Stimulated activated CD4-positive, alpha-beta T cell treated with anti-CD3 and anti-CD28 coated beads, TNF-alpha, amount 100 ng/mL, for 1 hour (primary cell): ENCODE measurements at places on chromosomes 1 and 21.

DNA sequence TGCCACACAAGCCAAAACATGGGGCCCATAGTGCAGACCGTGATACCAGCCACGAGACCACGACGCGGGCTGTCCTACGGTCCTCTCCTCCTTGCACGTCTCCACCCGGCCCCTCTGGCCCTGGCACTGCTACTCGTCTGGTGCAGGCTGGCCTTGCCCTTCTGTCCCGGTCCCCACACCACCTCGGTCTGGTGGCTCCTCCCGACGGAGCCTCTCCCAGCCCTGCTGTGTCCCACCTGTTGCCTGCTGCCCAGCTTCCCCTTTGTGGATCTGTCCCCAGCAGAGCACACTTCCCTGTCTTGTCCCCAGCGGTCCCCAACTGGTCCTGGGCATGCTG, 50.5 kb downstream of the MORN1 start:
- DNase-seq, result no peak

DNA sequence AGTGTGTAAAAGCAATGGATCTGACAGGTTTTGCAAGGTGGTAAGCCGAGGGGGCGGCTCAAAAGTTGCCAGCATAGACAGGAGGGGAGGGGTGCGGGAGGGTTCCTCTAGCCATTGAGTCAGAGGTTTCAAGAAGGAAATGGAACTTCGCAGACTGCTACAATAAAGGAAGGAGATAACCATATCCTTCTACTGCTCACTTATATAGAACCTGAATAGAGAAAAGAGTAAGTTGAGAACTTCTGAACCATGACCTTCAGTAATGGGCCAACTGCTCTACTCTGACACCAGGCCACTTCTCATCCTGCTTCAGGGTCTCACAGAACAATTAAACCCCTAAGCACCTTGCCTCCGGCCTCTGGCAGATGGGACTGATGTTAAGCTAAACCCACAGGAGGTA, 26.3 kb upstream of the BCAR3 start:
- no peak for DNase-seq

DNA sequence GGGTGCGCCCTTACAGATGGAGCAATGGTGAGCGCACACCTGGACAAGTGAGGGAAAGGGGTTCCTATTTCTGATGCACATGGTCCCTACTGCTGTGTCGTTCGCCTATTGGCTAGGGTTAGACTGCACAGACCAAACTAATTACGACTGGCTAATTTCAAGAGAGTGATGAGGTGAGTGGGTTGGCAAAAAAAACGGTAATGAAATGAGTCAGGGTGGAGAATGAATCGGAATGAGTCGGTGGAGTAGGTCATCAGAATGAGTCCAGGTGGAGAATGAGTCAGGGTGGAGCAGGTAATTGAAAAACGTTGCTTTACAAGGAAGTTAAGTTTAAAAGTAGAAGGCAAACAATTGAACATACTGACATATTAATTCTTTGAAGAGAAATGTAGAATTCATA, 79.8 kb downstream of the WDR4 start:
- DNase-seq, result no peak

DNA sequence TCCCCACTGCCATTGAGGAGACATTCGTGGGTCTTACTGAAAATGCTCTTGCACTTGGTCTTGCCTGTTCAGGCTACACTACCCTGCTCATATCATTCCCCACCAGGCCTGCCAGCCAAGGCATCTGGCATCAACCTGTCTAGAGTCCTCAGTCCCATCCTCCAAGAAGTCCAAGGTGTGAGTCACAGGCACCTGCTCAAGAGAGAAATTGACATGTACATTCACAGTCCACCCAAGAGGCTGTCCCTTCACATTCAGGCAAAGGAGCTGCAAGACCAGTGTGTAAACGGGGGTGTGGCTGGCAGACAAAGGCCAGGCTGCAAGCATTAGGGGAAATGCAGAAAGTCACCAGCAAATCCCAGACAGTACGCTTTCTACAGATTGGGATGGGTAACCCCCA, 13.1 kb upstream of the PLA2G2C start:
- no peak for DNase-seq

GRCh38 chr1:23563003-23563402, 3.7 kb upstream of the ID3 start:
- DNase-seq, result no peak

DNA sequence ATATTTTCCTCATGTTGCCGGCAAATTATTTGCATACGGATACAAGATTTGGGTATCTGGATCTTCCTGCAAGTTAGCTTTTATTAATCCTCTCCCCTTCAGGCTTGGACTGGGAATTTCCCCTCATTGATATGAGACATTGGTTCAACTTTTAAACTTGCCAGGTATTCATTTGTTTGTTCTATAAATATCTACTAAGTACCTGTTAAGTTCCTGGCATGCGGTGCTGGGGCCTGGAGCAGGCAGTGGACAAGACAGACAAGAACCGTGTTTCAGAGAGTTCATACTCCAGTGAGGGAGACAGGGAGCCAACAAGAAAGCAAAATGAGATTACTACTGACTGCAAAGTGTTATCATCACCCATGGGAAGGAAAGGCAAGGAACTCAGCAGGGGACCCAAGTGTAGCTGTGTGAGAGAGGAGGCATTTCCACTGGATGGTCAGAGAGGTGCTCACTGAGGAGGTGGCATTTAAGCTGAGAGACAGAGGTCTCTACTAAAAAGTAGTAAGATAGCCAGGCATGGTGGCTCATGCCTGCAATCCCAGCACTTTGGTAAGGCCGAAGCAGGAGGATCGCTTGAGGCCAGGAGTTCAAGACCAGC, 39.1 kb upstream of the FHAD1 start:
- no peak for DNase-seq

- no peak for DNase-seq
Measured at GRCh38 chr1:12001996-12002493, 17.3 kb upstream of the MIIP start.

DNA sequence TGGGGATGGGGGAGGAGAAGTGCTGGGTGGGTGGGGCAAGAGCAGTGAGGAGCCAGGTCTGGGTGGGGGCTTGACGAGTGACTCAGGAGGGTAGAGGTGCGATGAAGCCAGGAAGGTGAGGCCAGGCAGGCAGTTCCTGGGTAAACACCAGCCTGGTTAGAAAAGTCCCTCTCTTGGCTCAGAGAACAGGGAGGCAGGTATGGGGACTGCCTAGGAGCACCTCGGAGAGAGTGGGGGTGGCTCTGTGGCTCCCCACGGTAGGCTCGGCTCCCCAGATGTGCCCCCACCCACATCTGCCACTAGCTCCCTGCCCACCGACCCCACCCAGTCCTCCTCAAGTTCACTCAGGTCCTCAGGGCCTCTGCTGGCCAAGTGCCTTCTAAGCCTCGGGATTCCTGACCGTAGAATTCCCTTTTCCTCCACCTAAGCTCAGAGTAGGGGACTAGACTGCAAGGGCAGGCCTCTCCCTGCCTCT, 1.2 kb downstream of the HSPG2 start:
- no peak for DNase-seq

DNA sequence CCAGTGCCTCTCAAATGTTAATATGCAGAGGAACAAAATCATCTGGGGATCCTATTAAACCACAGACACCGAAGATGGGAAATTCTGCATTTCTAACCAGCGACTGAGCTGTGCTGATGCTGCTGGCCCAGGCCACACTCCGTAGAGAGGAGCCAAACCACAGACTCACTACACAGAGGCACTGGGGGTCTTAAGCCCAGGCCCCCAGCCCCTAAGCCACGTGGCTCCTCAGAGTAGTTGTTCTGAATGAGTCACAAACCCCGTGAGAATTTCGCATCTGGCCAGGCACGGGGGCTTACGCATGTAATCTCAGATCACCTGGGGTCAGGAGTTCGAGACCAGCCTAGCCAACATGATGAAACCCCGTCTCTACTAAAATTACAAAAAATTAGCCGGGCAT, 2.8 kb upstream of the CELA2A start:
- no peak for DNase-seq

- no peak for DNase-seq
Measured at GRCh38 chr1:83912876-83913275, 86.1 kb downstream of the TTLL7 start.

GRCh38 chr1:160205242-160206035, at the start of gene PEA15:
PEA15 (plus strand) TSS chr1:160205384; CDS start chr1:160211545, 6,161 bp downstream.
- DNase-seq, result peak; percentile 43

GRCh38 chr1:10324627-10325026, 74.2 kb upstream of the PGD start:
- DNase-seq, result no peak

DNA sequence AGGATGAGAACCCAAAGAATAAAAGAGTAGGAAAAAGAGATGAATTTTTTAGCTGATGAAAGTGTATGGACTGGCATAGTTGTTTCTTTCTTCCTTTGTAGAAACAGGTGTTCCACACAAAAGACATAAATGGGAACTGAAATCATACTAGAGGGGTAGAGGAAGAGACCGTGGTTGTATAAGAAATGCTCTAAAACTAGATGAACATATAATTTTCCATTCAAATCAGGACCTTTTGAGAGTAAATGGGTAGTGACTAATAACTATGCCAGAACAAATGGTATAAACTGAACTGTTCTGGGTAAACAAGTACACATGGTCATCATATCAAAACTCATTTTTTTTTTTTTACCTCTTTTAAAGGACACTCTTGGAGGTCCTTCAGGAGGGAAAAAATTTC, 344.2 kb downstream of the VAV3 start:
- no peak for DNase-seq

GRCh38 chr1:1907098-1907736, 7.8 kb upstream of the CALML6 start:
- no peak for DNase-seq

DNA sequence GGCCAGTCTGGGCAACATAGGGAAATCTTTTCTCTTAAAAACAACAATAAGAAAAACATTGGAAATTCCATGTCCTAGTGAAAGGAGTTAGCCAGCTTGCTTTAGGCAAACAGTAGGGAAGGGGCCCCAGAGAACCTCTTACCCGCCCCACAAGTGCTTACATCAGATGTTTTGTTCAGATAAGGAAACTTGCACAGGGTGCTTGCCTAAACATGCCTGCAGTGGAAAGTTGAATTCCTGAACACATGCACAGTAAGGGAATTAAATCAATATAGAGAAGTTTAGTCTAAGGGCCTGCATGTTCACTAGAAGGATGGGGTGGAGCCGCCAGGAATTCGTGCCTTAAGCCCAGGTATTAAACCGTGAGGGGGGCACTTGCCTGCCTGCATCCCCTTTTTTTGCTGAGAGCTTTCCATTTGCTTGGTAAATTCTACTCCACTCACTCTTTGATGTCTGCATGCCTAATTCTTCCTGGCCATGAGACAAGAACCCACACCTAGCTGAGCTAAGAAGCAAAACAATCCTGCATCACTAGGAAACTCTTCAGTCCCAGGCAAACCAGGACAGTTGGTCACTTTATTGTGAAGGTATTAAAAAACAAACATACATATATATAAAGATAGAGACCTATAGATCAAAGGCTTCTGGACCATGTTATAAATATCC, 499.0 kb downstream of the SIPA1L2 start:
- no peak for DNase-seq

DNA sequence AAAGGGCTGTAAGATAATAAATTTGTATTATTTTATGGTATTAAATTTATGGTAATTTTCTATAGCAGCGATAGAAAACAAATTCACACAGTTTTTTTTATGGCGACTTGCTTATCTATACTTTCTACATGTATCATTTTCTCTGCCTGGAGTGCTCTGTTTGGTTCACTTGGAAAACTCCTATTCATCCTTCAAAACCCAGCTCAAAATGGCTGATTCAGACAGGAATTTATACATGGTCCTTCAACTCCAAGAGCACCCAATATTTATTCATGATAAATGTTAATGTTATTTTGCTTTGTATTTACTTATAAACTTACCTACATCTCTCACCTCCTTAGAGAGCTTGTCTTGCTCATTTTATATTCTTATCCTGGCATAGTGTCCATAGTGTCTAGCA, 55.6 kb upstream of the SSX2IP start:
- no peak for DNase-seq

GRCh38 chr1:98323906-98324358, 337.6 kb upstream of the SNX7 start:
- DNase-seq, result no peak

DNA sequence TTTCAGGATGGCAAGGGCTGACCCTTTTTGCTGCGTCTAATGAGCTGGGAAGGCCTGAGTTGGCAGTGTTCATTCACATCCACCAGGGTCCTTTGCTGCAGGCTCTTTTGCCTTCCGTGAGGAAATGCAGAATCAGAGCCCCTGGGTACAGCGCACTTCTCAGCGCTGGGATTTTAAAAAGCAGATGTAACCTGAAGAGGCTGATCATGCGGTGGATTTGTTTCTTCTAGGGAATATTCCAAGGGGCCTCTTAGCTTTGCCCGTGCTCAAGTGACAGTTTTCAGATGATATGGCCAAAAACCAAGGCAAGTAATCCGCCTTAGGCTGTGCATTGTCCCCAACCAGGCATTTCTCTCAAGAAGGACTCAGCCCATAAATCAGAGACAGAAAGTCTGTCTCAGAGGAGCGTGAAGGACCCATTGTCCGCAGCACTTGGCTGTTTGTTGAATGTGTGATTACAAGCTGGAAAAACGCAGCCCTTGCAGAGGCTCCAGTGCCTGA, 237.6 kb downstream of the PTPRC start:
- DNase-seq, result no peak
